Hypothalamus (tissue), 51 donors: ENCODE measurements at places on chromosomes 11 and 22.

DNA sequence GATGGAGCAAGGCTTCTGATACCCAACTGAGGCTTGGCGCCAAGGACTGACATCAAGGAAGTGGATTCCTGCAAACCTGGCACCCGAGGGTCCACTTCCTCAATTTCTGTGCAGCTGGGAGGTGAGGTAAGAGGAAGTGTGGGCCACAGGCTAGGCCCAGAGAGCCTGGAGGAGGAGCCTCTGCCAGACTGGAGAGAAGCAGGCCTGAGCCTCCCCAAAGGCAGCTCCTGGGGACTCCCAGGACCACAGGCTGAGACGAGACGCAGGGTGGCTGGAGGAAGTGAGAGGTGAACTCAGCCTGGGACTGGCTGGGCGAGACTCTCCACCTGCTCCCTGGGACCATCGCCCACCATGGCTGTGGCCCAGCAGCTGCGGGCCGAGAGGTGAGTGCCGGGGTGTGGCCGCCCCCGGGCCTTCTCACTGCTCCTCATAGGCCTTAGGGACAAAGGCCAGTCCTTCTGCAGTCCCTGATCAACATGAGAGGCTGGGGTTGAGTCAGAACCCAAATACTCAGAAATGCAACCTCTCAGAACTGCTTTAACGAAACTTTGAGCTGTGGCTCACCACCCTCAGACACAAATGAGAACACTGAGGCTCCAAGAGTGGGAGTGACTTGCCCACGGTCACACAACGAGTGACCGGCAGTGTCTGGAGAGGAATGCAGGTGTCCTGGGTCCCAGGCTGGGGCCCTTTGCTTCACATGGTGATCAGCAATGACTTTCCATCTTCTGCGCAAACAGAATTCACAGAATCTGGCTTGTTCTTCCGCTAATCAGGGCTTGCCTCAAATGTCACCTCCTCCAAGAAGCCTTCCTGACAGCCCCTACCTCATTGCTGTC is at the start of gene NCF4:
TSS of gene NCF4 (plus strand) at position 186 of the 839 bp plus-strand sequence. CDS start at position 352, 166 bp downstream.
- no peak for DNase-seq

DNA sequence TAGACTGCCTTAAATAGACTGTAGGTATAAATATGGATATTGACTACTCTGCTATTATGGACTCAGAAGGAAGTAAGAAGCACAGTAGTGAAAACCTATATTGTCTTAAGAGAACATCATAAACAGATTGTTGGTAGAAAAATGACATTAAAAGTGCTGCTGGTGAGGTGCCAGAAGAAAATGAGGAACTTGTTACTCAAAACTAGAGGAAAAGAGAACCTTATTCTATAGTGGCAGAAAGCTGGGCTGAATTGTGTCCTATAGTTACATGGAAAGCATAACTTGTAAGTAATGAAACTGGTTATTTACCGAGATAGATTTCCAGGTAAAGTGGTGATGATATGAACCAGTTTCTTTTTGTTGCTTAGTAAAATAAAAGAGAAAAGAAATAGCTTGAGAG is 109.7 kb upstream of the CTSC start:
- DNase-seq: no peak

- DNase-seq: peak; percentile 59
Observed at GRCh38 chr11:113730887-113731726, 25.0 kb upstream of the TMPRSS5 start.

GRCh38 chr11:120467627-120468026 is 43.9 kb upstream of the GRIK4 start:
- DNase-seq: no peak

GRCh38 chr11:44608991-44609782 is 43.7 kb downstream of the CD82 start:
- no peak for DNase-seq

DNA sequence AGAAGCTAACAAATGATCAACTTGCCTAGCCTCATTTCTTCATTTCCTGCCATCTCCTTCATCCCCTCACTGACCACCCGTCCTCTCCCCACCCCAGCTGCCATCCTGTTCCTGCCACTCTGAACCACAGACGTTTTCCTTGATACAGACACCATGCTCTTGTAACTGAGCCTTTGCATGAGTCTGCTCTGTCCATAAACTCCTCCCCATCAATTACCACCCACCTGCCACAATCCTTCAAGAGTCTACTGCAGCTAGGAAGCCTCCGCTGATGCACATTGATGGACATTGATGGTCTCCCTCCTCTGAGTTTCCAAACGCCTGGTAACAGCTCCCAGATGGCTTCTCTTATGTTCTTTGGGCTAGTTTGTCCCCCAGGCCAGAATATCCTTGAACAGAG is 193.8 kb downstream of the DBX1 start:
- DNase-seq: no peak

GRCh38 chr11:34426766-34427185 is 12.0 kb upstream of the CAT start:
- DNase-seq: no peak

DNA sequence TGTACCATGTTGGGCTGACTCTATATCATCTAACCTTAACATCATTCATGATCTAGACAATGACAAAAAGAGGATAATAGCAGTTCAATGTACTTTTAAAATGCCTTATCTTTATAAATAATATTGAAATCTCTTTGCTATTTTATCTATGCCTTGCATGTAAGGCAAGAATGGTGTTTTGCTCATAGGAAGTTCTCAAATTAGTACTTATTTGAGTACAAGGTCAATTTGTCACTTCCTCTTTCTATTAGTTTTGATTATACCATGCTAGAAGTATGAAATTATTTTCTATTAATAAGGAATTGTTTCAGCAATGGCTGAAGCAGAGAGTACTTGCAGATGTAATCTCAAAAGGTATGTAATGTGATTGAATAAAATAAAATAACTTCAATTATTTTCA is 1285.4 kb upstream of the TENM4 start:
- no peak for DNase-seq

DNA sequence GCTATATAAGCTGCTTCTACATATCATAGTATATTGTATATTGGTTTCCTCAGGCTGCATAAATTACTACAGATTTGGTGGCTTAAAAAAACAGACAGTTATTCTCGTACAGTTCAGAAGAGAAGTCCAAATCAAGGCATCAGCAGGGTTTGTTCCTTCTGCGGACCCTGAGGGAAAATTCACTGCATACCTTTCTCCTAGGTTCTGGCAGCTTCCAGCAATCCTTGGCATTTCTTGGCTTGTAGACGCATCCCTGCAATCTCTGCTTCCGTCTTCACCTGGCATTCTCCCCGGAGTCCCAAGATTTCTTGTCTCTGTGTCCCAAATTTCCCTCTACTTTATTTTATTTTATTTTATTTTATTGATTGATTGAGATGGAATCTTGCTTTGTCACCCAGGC is 142.8 kb downstream of the COMMD9 start:
- DNase-seq: no peak

DNA sequence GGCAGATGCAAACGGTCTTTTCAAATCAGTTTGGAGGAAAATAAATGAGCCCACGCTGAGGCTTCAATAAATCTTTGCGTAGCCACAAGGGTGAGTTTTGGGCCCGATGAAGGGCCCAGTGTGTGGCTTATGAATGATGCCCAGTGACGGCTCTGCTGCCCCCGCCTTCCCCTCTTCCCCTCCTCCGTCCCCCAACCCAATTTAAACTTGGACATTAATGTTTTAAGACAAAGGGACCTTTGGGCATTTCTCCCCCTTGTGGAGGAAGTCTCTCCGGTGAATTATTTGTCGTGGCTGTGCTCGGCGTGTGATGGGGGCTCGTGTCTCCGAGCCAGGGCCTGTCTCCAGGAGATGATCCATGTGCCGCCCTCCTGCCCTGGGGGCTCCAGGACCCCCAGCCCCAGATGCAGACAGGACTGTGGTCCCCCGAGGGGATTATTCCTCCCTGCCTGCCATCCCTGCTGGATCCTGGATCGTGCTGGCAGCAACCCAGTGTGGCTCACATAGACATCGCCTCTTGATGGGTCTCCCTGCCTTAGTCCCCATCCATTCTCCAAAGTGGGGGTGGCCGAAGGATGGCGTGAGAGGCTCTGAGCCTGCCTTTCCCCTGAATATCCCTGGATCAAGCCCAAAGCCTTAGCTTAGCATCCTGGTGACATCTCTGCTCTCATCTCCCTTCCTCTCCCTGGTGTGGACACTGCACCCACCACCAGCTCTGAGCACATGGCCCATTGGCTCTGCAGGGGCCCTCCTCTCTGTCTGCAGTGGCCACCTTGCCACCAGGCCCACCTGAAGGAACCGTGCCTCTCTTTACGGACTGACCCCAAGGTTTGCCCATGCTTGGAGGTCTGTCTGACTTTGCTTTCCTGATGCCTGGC is 56.4 kb downstream of the SMIM38 start:
- DNase-seq: no peak

- peak; percentile 39 for DNase-seq
Observed at GRCh38 chr11:73335204-73335923, 27.3 kb downstream of the ARHGEF17 start.

DNA sequence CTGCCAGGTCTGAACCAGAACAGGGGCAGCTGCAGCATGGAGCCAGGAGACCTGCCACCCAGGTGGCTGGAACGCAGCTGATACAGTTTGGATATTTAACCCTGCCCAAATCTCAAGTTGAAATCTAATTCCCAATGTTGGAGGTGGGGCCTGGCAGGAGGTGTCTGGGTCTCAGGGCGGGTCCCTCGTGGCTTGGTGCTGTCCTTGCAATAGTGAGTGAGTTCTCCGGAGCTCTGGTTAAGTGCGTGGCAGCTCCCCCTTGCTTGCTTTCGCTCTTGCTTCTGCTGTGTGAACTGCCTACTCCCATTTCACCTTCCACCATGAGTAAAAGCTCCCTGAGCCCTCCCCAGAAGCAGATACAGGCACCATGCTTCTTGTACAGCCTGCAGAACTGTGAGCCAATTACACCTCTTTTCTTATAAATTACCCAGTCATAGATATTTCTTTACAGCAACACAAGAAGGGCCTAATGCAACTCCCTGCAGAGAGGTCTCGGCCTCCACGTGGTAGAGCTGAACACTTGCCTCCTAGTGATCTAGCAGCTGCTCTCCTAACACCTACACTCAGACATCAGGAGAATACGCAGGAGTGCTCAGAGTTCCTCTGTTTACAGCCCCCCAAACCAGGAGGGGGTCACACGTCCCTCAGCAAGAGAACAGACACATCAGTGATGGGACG is 203.7 kb downstream of the CTTN start:
- DNase-seq: no peak

GRCh38 chr11:65321828-65322485 is 7.3 kb downstream of the CDC42EP2 start:
- DNase-seq: no peak

- DNase-seq: no peak
Observed at GRCh38 chr22:28333088-28333487, 346.6 kb downstream of the TTC28 start.

- DNase-seq: no peak
Observed at GRCh38 chr11:117814204-117814765, 10.3 kb downstream of the FXYD2 start.

- DNase-seq: no peak
Observed at GRCh38 chr11:130854483-130854882, 61.8 kb downstream of the SNX19 start.

- DNase-seq: no peak
Observed at GRCh38 chr22:45756558-45756957, 84.9 kb downstream of the ATXN10 start.

GRCh38 chr22:29661336-29661735 is 57.9 kb downstream of the NF2 start:
- DNase-seq: no peak

DNA sequence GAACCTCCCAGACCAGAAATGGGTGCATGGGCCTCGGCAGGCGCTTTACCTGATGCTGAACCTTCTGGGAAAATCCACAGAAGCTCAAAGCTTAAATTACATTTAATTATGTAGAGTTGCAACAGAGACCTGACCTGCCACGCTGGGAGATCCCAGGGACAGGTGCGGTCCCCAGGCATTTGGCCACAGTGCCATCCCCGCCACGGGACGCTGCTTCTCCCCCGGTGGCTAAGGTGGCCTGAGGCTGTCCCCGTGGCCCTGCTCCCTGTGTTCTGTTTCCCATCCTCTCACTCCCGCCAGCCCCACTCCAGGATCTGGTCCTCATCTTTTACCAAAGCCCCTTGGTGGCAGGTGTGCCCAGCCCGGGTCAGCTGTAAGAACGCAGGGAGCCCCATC is 39.6 kb downstream of the GRAMD4 start:
- no peak for DNase-seq

GRCh38 chr11:109303342-109303741 is 118.6 kb upstream of the C11orf87 start:
- DNase-seq: no peak

- no peak for DNase-seq
Observed at GRCh38 chr22:49324527-49325491, 502.9 kb downstream of the BRD1 start.

- DNase-seq: peak; percentile 64
Observed at GRCh38 chr11:110093407-110094297, 460 bp downstream of the ZC3H12C start.

DNA sequence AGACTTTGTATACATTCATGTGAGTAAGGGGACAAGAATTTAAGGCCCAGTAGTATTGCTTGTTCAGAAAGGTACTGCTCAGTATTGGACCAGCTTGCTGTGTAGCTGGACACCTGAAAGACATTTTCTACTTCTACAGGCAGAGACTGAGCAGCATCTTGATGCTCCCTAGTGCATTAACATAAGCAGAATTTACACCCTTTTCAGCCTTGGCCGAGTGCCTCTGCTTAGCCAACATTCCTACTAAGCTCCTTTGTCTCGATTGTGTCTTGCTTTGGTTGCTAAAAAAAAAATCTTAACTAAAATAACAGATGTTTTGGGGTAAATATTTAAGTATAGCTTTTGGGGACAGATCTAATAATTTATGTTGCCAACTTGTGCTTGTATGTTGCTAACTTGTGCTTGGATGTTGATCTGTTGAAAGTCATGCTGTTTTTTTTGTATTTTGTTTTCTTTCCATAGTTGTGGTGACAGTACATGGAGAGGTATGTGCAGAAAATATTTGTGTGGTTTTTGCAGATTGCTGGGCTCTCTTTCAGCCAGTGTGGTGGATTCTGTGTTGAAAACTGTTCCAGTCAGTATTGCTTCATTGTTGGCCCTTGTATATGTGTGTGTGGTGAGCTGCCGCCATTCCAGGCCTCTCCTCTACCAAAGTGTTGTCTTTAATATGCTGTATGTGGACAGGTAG is 3.7 kb downstream of the PTS start:
- no peak for DNase-seq

GRCh38 chr11:127564810-127565209 is 564.2 kb upstream of the KIRREL3 start:
- no peak for DNase-seq

- no peak for DNase-seq
Observed at GRCh38 chr11:112366777-112367176, 106.1 kb upstream of the PLET1 start.

- DNase-seq: no peak
Observed at GRCh38 chr11:69828971-69829344, 9.7 kb upstream of the FGF3 start.

- no peak for DNase-seq
Observed at GRCh38 chr11:11580012-11580411, 41.8 kb downstream of the GALNT18 start.
